ENCODE measurements at places on chromosomes 2 and 18.

GRCh38 chr18:13538630-13539029, 187.7 kb downstream of the FAM210A start:
- DNase-seq: no peak

- DNase-seq: no peak
These were observed 63.8 kb upstream of the GALNT3 start for GRCh38 chr2:165857876-165858275.

DNA sequence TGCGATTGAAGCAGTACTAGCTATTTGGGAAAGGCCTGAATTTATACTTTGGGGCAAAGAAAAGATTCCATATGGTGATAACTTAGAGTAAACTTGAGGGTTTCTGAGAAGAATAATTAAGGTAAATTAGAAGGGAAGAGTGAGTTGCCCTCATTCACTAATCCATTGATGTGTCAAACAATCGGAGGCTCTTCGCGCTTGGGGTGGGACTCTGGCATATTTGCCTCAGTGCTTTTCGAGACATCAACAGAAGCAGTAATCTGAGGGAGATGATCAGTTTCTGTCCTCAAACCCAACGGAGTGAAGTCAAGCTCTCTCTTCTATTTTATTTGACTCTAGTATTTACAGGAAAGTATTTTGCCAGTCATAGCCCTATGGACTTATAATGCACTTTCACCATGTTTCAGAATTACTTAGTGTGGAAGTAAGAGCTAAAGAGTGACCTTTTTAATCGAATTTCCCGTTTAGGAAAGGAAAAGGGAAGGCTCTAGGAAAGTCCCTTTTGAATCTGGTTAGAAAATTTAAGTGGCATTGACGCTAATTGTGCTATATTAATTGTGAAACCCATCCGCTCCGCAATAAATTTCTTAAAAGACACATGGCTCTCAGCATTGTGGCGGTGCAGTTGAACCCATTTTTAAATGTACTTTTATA, 1.3 kb downstream of the RAB10 start:
- DNase-seq: no peak

- DNase-seq: no peak
These were observed 654 bp downstream of the PIK3C3 start for GRCh38 chr18:41955688-41956087.

DNA sequence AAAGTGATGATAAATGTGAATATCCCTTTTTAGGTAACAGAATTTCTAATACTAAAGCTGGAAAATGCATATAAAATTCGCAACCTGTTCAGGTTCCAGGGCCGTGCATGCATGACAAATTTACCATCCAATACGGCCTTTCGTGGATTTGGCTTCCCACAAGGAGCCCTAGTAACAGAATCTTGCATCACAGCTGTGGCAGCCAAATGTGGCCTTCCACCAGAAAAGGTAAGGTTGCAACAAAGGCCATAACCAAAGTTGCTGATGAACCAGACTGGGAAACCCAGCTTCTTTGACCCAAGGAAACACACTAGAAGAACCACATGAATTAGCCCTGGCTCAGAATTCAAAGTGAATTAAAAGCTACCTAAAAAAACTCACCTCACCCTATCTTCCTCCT, 49.6 kb upstream of the BZW1 start:
- no peak for DNase-seq

GRCh38 chr2:180662521-180662920, 317.9 kb upstream of the UBE2E3 start:
- DNase-seq: no peak

DNA sequence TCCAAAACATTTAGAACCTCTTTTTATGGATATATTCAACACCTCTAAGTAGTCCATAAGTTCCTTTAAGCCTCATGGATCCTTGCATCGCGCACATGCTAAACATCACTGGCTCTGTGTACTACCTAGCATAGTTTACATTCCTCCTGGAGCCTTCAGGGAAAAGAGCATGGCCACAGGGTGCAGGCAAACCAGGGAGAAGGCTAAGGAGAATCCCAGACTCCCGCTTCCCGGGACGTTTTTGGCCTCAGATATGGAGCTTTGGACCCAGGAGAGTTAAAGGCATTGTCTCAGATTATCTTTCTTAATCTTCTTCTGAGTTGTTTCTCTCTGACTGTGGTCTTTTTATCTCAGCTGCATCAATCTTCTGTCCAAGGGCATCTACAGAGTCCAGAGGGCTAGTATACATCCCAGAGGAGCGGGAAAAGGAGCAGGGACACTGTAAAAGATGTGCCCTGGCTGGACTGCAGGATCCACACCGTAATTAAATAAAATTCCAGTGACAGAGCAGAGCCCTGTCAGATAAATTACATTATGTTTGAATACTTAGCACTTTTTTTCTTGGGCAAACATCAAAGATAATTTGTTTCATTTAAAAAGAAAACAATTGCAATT, 36.9 kb downstream of the RIT2 start:
- no peak for DNase-seq

DNA sequence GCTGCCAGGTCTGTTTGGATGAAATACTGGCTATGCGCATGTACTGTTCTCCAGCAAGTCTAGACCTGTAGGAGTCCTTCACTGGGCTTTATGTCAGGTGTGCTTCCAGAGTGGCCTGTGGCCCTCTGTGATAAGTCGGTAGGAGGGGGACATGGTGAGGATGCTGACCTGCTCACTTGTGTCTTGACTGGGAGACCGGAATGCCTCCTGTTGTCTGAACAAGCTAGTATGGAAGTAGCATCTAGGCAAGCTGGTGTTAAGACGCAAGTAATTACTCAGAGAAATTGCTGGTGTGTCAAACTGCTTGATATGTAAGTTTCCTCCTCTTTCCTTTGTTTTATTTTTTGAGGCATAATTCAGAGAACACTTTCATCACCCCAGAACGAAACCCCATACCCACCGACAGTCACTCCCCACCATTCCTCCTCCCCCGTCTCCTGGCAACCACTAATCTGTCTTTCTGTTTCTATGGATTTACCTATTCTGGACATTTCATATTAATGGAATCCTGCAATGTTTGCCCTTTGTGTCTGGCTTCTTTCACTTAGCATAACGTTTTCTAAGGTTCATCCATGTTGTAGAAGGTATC, 76.4 kb downstream of the TMEM247 start:
- DNase-seq: no peak

Data from NCI-H2227 treated with DMSO at 0.1 percent for 48 hours (cell line).